ENCODE measurements at places on chromosomes 16 and 17. TPM values are rescaled to one million over a fixed set of nuclear protein-coding genes. Genes with fewer than 3 reads are reported as not detected.

DNA sequence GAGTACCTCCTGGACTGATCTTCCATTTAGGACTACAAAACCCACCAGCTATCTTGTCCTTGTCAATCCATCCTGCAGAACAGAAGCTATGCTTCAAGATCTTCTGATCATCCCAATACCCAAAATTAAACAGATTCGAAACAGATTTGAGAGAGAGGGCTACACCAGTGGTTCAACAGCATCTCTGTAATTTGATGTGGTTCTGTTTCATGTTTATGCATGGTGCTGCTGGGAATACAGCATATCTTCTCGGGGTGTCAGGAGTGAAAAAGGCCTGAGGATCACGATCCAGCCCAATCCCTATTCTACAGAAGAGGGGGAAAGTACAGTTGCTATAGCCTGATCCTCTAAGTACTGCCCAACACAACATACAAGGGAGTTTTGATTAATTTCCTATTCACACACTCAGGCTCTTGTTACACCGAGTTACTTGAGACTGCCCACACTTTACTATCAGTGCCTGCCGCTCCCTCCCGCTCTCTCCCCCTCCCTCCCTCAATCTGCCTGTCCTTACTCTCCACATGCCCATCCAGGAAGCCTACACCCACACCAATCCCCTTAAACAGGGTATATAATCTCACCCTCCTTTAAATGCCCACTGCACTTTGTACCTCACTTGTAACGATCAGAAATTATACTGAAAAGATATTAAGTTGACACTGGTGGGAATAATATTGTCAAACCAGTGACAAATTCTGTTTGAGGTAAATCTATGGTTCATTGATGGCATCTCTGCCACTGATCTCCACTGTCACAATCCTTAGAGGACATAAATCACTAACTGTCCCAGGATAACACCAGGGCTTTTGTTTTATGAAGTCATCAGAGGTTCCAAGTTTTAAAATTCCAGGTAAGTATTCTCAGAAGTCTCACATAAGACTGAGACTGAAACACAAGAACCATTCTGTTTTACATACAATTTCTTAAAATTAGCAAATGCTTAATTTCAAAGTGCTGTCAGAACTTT lies 89.3 kb upstream of the PLEKHM1 start:
- ATAC-seq = no peak

GRCh38 chr16:10009684-10010083 lies 172.5 kb downstream of the GRIN2A start:
- ATAC-seq = no peak

- no peak for ATAC-seq
Measured at GRCh38 chr16:63813862-63814261, 1308.0 kb downstream of the CDH11 start.

DNA sequence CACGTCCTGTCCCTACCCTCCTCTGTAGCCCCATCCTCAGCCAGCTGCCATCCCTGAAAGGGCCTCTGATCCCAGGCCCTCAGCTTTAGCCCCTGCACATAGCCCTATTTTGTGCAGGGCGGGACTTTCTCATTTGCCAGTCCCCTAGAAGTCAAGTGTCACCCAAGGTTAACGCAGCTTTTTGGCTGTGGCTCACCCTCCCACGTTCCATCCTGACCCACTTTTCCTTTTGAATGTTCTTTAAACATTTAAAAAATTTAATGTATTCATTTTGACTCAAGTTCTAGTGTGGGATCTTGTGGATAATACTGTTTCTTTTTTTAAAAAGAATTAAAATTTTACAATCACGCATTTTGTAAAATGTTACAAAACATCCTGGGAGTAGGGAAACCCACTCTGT lies 62.2 kb upstream of the LGALS9 start:
- ATAC-seq = no peak

PRR35 gene
- total RNA-seq = not detected
